ENCODE measurements at places on chromosomes 7 and 10. TPM values are rescaled to one million over a fixed set of nuclear protein-coding genes. Genes with fewer than 3 reads are reported as not detected.

GRCh38 chr7:730501-731439, 3.7 kb upstream of the PRKAR1B start:
- H3K36me3 ChIP-seq, result peaks cover 5% of the 10 kb centered on the region
- no peaks in the 10 kb centered on the region for H3K27me3 ChIP-seq
- H3K27ac ChIP-seq, result peak overlapping the region; percentile 82
- DNase-seq, result no peak
- peaks cover 45% of the 10 kb centered on the region for H3K4me1 ChIP-seq

- no peak for DNase-seq
- no peak overlapping the region for H3K27ac ChIP-seq
- no peak overlapping the region for H3K4me3 ChIP-seq
- H3K4me1 ChIP-seq, result peaks cover 21% of the 10 kb centered on the region
Observed at GRCh38 chr10:95242581-95243317, 48.1 kb downstream of the PDLIM1 start.

ABCB1 gene
- total RNA-seq, result 6.1 TPM

TRIL gene
- 4.0 TPM for total RNA-seq

Measured in heart left ventricle (tissue), 16 donors.